ENCODE measurements at places on chromosomes 2 and 18.

GRCh38 chr2:204018717-204019116, 82.2 kb downstream of the ICOS start:
- no peak for DNase-seq

GRCh38 chr2:62998949-62999348, 51.7 kb upstream of the OTX1 start:
- DNase-seq, result no peak

GRCh38 chr2:36570416-36570815, 27.6 kb downstream of the FEZ2 start:
- DNase-seq, result no peak

DNA sequence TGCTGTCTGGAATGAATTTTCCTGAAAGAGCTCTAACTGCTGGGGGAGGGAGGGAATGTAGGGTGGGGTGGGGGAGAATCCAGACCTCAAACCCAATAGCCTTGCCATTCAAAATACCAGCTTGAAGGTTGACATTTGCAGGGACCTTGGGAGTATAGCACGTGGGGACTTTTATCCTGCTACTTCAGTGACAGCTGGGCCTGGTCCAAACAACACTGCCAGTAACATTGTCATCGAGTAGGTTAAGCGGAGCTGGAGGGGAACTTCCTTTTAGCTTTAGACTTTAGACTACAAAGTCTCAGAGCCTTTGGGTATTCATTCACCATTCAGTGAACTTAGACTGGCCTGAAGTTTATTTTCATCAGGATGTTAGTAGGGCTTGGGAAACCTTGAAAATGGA, 248.7 kb downstream of the MEIS1 start:
- DNase-seq, result no peak

- no peak for DNase-seq
These were observed 7.2 kb upstream of the USP34 start for GRCh38 chr2:61478086-61478485.

- DNase-seq, result no peak
These were observed 33.7 kb downstream of the KCNK3 start for GRCh38 chr2:26726228-26726627.

GRCh38 chr18:39168723-39169122, 1603.1 kb upstream of the CELF4 start:
- no peak for DNase-seq
